ENCODE measurements at places on chromosomes 1 and 21. TPM values are rescaled to one million over a fixed set of nuclear protein-coding genes. Genes with fewer than 3 reads are reported as not detected.

Gene SRGAP2C
- total RNA-seq = 26.0 TPM

Gene AADACL4
- not detected for total RNA-seq

Gene HAX1
- 80.2 TPM for total RNA-seq

Gene PGLYRP3
- not detected for total RNA-seq

Gene ZMPSTE24
- 48.7 TPM for total RNA-seq

Gene CTH
- total RNA-seq = 1.0 TPM

Gene KDF1
- not detected for total RNA-seq

Gene CYP2J2
- 0.25 TPM for total RNA-seq

Gene KLHL21
- 19.7 TPM for total RNA-seq

Gene INSRR
- not detected for total RNA-seq

Gene CRABP2
- 0.25 TPM for total RNA-seq

Gene KCNJ15
- 0.51 TPM for total RNA-seq

Gene SCNM1
- total RNA-seq = 16.7 TPM

Gene OR2L3
- total RNA-seq = not detected

Gene BARHL2
- not detected for total RNA-seq

Gene S100A14
- 0.51 TPM for total RNA-seq

Gene SLC30A2
- 0.13 TPM for total RNA-seq

Gene KLHL12
- total RNA-seq = 22.6 TPM

Gene ADAMTSL4
- total RNA-seq = 0.25 TPM

Gene RIIAD1
- not detected for total RNA-seq

Gene HES4
- 54.1 TPM for total RNA-seq

Gene AUNIP
- total RNA-seq = 3.2 TPM

Gene CXADR
- 48.3 TPM for total RNA-seq

Gene GJA8
- total RNA-seq = not detected

Gene KCNC4
- total RNA-seq = 1.0 TPM

Gene FAM110D
- 4.1 TPM for total RNA-seq

Gene LRRC3
- 1.8 TPM for total RNA-seq

Gene CDA
- total RNA-seq = 4.4 TPM

Gene TGFB2
- total RNA-seq = 13.4 TPM

Gene RHCE
- total RNA-seq = 1.9 TPM

Gene NOS1AP
- 0.13 TPM for total RNA-seq

Gene ASAP3
- total RNA-seq = 3.6 TPM

Gene NTNG1
- 0.13 TPM for total RNA-seq

Gene SLFNL1
- total RNA-seq = 0.25 TPM

Gene MFSD2A
- 0.13 TPM for total RNA-seq

Gene LIX1L
- 26.0 TPM for total RNA-seq

Gene DCST2
- under 0.01 TPM for total RNA-seq

Gene TAF1A
- total RNA-seq = 2.8 TPM

Gene DYNLT5
- 0.77 TPM for total RNA-seq

Gene NBPF6
- total RNA-seq = not detected

Gene OLIG1
- not detected for total RNA-seq

Gene LRRC52
- total RNA-seq = not detected

Gene DCST1
- not detected for total RNA-seq

Measured in dermis microvascular lymphatic vessel endothelial cell (primary cell).